Ascending aorta (tissue), 2 donors: ENCODE measurements at places on chromosomes 16 and 17. TPM values are rescaled to one million over a fixed set of nuclear protein-coding genes. Genes with fewer than 3 reads are reported as not detected.

Gene DHRS7B
- 89.5 TPM for total RNA-seq

DNA sequence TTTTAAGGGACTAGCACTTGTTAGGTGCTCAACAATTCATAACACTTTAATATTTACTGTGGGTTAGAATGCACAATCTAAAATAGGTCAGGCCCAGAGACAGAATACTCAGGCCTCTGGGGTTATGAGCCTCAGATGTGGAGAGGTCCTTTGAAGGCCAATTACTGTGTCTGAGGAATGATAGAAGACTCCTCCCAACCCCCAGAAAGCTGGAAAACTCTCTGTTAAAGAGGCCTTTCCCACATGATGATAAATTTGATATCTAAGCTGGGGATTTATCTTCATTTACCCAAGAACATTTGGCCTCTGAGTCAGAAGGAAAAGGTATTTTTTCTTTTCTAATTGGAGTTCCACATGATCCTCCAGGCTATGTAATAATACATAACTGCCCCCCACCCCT is 41.1 kb upstream of the MMD start:
- no peak for DNase-seq
- no peaks in the 10 kb centered on the region for H3K4me1 ChIP-seq
- no peaks in the 10 kb centered on the region for H3K27me3 ChIP-seq
- H3K27ac ChIP-seq = no peak overlapping the region
- H3K36me3 ChIP-seq = no peaks in the 10 kb centered on the region
- no peak overlapping the region for H3K4me3 ChIP-seq

GRCh38 chr17:15403276-15403939 is 62.0 kb upstream of the TEKT3 start:
- H3K4me1 ChIP-seq = peaks cover 2% of the 10 kb centered on the region
- H3K4me3 ChIP-seq = no peak overlapping the region
- DNase-seq = no peak

DNA sequence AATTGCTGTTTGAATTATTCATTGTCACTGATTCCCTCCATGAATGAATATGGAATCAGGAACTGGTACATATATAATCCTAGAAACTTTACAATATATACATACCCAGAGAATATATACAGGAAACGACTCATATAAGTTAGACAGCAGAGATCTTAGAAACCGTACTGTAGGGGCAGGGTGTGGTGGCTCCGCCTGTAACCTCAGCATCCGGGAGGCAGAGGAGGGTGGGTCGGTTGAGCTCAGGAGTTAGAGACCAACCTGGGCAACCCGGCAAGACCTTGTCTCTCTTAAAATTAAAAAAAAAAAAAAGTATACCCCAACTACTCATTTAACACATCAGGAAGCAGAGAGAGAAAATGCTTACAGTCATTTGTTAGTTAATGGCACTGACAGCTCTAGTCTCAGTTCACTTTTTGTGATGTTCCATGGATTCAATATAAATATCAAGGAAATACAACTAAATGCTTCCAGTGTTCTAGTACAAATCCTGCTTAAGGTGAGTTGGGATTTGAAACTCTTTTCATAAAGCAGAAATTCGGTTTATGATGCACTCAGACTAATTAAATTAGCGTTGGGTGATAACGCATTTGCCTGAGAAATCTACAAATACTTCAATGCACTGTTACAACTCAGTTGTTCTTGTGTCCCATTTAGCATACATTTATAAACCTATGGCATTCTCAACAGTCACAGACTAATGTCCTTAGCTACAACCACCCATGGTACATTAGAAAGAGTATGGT is 5.6 kb downstream of the GLG1 start:
- no peak overlapping the region for H3K27ac ChIP-seq
- H3K27me3 ChIP-seq = no peaks in the 10 kb centered on the region
- peaks cover 11% of the 10 kb centered on the region for H3K36me3 ChIP-seq

Gene CCDC200
- total RNA-seq = not detected

DNA sequence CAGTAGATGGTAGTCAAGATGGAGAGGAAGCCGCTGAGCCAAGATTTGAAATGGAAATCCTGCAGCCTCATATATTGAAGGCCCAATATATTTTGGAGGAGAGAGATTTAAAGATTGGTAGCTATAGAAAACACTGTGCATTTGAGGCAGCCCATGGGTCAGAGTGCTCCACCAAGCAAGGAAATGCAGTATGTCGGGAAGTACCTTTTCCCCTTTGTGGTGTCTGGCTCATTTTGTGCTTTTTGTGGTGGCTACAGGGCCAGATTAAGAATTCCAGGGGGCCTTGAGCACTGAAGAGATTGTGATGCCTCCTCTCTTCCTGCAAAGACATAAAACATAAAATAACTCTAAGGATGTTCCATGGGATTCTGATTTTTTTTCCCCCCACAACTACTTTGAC is 39.6 kb downstream of the CDRT15 start:
- no peaks in the 10 kb centered on the region for H3K36me3 ChIP-seq
- no peak for DNase-seq
- H3K27me3 ChIP-seq = no peaks in the 10 kb centered on the region
- no peaks in the 10 kb centered on the region for H3K4me1 ChIP-seq
- no peak overlapping the region for H3K4me3 ChIP-seq
